ENCODE measurements at places on chromosomes 1 and 21. TPM values are rescaled to one million over a fixed set of nuclear protein-coding genes. Genes with fewer than 3 reads are reported as not detected.
A peak's percentile ranks its signal among the peaks of the same experiment; 100 is the strongest.

DNA sequence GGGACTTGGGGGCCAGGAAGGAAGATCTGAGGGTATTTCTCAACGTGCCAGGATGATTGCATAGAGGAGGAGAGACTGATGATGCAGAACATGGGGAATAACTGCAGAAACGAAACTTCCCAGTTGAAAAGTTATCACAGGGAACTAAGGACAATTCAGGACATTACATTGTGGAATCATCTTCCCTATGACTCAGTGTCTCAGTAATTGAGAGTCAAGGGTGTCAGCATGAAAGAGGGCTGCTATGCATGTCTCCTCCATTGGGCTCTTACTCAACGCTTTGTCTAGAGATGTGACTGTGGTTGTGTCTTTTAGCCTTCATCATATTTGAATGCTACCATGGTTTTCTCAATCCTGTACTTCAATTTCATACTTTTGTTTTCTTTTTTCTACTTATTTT is 48.9 kb upstream of the PTGFR start:
- no peak for DNase-seq

The PRRX1 gene
- 10.6 TPM for polyA plus RNA-seq

DNA sequence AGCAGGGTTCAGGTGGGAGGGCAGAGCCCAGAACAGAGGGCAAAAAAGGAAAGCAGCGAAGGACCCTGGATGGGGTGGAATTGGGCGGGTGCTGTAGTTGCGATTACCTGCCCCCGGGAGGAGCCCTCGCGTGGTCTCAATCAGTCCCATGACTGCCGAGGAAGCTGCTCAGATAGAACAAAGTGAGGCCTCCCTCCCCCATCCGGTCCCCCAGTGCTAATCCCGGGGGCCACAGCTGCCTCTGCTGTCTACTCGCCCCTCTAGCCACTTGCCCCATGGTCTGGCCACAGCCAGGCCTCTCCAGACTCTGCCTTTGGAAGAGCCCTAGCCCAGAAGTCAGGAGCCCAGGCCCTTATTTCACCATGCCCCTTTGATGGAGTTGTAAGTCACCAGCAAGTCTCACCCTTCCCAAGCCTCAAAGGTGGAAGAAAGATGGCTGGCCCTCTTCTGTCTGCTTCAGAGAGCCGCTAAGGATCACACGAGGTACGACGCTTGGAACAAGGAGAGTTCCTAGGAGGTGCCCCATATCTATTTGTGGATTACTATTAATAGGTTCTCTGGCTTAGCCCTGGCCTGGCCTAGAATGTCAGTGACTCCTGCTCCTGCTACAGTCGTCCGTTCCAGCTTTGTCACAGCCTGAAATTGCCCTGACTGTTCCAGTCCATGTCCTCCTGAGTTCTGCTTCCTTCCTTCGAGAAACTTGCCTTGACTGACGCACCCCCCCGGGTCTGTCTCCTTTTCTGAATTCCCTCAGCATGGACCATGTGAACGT is 16.4 kb downstream of the ECHDC2 start:
- DNase-seq, result no peak

- DNase-seq, result no peak
Measured at GRCh38 chr1:113140588-113141446, 67.8 kb downstream of the LRIG2 start.

The C1QTNF12 gene
- polyA plus RNA-seq, result 0.99 TPM

GRCh38 chr1:226934483-226935237 is 5.4 kb upstream of the COQ8A start:
- no peak for DNase-seq

DNA sequence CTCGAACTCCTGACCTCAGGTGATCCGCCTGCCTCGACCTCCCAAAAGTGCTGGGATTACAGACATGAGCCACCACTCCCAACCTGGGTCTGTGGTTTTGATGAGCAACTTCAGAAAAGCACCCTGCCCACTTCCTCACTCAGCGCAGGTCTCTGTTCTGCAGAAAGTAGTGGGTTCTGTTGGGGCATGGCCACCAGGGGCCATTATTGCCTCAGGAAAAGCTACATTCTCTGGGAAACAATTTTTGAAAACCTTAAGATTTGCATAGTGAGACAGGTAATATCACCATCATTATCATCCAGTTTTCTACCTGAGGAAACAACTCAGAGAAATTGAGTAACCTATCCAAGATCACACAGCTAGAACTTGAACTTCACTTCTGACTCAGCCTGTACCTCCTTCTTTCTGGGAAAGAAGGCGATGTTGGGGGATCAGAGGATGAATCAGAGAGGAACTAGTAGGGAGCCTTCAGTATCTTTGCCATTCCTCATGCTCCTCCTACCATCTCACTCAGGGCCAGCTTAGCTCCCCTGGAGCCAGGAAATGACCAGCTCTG is 7.1 kb upstream of the NES start:
- DNase-seq, result no peak

DNA sequence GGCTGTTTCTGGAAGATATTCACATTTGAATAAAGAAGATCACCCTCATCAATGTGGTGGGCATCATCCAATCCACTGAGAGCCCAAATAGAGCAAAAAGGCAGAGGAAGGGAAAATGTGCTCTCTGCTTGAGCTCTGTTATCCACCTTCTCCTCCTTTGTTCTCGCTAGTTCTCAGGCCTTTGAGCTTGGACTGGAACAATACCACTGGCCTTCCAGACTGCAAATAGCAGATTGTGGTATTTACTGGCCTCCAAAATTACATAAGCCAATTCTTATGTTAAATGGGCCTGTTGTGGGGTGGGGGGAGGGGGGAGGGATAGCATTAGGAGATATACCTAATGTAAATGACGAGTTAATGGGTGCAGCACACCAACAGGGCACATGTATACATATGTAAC is 219.3 kb downstream of the C1orf94 start:
- no peak for DNase-seq

DNA sequence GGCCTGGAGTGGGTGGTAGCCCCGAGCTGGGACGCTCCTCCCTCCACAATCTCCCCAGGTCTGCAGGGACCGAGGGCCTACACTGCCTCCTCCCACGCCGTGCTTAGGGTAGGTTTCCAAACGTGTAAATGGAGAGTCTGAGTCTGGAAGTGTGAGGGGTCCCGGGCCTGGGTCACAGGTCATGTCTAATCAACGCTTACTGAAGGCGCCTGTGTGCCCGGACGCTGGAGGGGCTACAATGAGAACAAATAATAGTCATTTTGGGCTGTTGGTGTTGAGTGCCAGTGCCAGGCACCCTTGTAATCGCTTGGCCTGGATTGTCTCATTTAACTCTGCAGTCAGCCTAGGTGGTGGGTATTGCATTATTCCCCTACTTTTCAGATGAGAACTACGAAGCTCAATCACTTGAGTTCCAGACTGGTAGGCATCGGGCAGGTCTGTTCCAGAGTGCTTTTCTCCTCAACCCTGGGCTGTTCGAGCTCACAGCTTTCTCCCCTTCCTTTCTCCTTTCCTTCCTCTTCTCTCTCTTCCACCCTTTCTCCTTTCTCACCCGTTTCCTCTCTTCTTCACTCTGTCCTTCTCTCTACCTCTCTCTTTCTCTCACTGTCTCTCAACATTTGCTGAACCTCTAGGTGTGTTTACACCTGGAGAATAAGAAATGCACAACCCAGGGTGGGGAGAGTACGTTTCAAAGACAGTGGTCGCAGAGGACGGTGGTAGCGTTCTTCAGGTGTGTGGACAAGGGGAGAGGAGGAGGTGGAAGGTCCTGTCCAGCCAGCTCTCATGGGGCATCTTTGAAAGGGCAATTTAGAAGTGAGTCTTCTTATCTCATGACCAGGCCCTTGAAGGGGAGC is 883 bp downstream of the SLC66A1 start:
- DNase-seq, result no peak

The RXRG gene
- 1.7 TPM for polyA plus RNA-seq

DNA sequence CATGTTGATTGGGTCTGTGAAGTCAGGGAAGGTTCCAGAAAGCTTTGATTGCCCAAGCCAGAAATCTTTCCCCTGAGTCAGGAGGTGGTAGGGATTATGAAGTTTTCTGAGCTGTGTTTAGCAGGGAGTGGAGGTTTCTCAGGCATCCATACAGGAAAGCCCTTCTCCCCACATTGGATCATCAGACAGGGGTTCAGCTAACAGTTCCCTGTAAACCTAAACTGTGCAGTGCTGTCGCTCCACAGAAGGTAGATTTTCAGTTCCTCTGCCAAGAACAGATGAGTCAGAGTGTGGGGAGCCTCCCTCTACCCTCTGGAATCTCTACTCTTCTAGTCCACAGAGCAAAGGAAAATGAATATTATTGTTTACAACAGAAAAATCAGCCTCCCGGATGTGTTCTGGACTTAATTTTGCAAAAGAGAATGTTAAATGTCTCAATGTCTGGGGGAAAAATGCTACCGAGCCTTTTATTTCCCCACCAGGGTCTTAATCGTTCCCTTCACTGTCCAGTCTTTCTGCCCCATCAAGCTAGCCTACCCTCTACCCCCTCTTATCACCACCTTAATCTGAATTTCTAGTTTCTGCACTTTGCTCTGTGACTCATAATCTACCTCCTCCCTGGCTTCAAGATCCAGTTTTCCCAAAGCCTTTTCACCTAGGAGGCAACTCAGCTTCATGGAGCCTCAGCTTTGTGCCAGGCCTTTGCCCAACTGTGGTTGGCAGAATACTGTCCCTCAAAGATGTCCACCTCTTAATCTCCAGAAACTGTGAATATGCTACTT is 355.6 kb downstream of the PRDM2 start:
- DNase-seq, result no peak

The MNDA gene
- 3.2 TPM for polyA plus RNA-seq

- no peak for DNase-seq
Measured at GRCh38 chr1:157893686-157894085, 52.1 kb upstream of the CD5L start.

The ZNF593OS gene
- polyA plus RNA-seq, result 0.18 TPM

- DNase-seq, result no peak
Measured at GRCh38 chr1:170044187-170044586, 30.3 kb downstream of the KIFAP3 start.

The OLIG2 gene
- not detected for polyA plus RNA-seq

- no peak for DNase-seq
Measured at GRCh38 chr1:41728403-41729202, 190.1 kb downstream of the HIVEP3 start.

The PAQR7 gene
- polyA plus RNA-seq, result 13.4 TPM

GRCh38 chr1:206940588-206940936 is 5.7 kb downstream of the PIGR start:
- DNase-seq, result no peak

DNA sequence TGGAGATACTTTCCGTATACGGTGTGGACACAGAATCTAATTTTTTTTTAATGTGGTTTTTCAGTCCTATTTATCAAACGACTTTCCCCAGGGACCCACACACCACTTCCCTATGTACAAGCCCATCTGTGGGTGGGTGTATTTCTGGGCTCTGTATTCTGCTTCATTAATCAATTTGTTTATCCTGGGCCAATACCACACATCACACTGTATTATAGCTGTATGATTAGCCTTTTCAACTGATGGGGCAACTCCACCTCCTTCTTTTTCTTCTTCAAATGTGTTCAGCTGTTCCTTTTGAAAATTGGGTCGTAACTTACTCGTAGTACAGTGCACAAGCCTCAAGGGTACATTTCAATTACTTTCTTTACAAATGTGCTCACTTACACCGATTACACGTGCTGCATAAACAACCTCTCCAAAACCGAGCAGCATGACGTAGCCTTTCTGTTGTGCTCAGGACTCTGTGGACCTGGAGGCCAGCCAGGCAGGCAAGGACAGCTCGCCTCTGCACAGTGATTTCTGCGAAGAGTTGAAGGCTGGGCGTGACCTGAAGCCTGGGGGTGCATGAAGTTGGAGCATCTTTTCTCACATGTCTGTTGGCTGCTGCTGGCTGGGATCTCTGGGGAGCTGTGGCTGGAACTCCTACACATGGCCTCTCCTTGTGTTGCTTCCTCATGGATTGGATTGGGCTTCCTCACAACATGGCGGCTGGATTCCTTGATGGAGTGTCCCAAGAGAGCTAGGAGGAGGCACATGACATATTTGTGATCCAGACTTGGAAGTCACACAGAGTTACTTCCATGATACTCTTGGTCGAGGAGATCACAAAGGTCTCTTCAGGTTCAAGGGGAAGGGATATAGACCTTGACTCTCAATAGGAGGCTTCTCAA is 126.5 kb downstream of the CRYAA start:
- no peak for DNase-seq

DNA sequence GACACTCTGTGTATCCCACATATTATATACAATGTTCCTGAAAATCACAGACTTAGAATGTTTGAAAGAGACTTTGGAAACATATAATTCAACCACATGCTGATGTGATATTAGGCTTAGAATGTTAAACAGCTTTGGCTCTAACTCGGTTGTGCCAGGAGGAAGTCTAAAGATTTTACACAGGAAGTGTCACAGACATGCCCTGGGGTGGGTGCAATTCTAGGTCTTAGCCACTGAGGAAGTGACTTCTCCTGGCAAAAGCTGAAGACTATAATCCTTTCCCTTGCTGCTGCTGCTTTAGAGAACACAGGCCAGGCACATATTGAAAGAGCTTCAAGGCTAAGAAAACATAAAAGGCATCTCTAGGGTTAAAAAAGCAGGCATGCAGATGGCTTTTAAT is 51.0 kb downstream of the RPL5 start:
- DNase-seq, result no peak

- no peak for DNase-seq
Measured at GRCh38 chr21:35922618-35923017, 137.7 kb downstream of the SETD4 start.

The CAPN8 gene
- polyA plus RNA-seq, result 11.9 TPM

- no peak for DNase-seq
Measured at GRCh38 chr1:221697923-221698425, 43.9 kb downstream of the DUSP10 start.

DNA sequence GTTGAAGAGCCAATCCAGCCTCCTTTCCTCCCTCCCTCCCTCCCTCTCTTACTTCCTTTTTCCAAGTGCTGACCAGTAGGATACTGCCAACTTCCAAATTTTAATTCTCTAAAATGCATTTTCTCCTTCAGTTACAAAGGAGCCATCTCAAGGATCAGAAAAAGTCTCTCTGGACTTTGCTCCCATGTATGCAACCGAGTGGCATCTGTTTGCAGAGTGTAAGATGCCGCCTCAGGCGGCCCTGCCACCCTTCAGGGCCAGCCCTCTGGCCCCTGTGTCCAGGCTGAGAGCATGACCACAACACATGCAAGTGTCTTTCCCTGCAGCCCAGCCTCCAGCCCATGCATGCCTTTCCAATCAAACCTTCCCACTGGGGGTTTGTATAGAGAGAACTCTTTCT is 205.3 kb upstream of the RAB4A start:
- DNase-seq, result no peak

GRCh38 chr1:26723013-26723991 is 27.5 kb downstream of the ARID1A start:
- DNase-seq, result peak; percentile 87

The OR2L2 gene
- polyA plus RNA-seq, result 0.01 TPM

- DNase-seq, result peak; percentile 71
Measured at GRCh38 chr1:212414328-212415106, at the start of gene PACC1. Gene PACC1, minus strand, starts transcription at chr1:212414886. Its CDS starts 129 bp downstream, at chr1:212414757.

GRCh38 chr1:2135441-2135841 is 59.1 kb downstream of the FAAP20 start:
- peak; percentile 87 for DNase-seq

The GPR37L1 gene
- 0.10 TPM for polyA plus RNA-seq
